ENCODE measurements at places on chromosomes 6 and 20.

- DNase-seq = no peak
These were observed 222.7 kb upstream of the OPRM1 start for GRCh38 chr6:153816366-153816765.

- no peak for DNase-seq
These were observed 144.2 kb upstream of the CITED2 start for GRCh38 chr6:139518556-139519091.

- DNase-seq = no peak
These were observed 325.3 kb downstream of the PRL start for GRCh38 chr6:21971541-21971940.

- no peak for DNase-seq
These were observed 84.8 kb upstream of the SASH1 start for GRCh38 chr6:148257810-148258209.

GRCh38 chr6:69398729-69399128 is 398.1 kb downstream of the LMBRD1 start:
- DNase-seq = no peak

- DNase-seq = no peak
These were observed 17.9 kb downstream of the C6orf15 start for GRCh38 chr6:31094389-31094881.

- no peak for DNase-seq
These were observed 3.9 kb downstream of the PRDM1 start for GRCh38 chr6:106090001-106090400.

DNA sequence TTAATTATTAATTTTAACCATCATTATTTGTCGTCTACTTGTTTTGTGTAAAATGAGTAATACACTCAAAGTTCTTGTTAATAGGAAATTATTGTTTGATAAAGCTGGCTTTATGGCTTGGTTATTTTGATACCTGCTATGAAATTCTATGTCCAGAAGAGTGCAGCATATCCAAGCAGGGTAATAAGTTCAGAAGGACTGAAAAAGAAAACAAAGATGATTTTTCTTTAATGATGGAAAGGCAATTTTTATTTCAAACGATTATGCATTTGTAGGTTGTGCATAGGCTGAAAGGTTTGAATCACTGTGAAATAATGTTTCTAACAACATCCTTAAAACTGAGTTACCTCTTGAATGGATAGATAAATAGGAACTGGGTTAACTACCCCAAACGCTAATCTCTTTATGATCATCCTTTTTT is 1.4 kb upstream of the MAN1A1 start:
- DNase-seq = no peak

- DNase-seq = no peak
These were observed 191.7 kb upstream of the RIN2 start for GRCh38 chr20:19566226-19566945.

DNA sequence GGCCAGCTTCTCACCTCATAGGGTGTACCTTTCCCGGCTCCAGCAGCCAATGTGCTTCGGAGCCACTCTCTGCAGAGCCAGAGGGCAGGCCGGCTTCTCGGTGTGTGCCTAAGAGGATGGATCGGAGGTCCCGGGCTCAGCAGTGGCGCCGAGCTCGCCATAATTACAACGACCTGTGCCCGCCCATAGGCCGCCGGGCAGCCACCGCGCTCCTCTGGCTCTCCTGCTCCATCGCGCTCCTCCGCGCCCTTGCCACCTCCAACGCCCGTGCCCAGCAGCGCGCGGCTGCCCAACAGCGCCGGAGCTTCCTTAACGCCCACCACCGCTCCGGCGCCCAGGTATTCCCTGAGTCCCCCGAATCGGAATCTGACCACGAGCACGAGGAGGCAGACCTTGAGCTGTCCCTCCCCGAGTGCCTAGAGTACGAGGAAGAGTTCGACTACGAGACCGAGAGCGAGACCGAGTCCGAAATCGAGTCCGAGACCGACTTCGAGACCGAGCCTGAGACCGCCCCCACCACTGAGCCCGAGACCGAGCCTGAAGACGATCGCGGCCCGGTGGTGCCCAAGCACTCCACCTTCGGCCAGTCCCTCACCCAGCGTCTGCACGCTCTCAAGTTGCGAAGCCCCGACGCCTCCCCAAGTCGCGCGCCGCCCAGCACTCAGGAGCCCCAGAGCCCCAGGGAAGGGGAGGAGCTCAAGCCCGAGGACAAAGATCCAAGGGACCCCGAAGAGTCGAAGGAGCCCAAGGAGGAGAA is 10.5 kb downstream of the GNAS-AS1 start:
- no peak for DNase-seq

DNA sequence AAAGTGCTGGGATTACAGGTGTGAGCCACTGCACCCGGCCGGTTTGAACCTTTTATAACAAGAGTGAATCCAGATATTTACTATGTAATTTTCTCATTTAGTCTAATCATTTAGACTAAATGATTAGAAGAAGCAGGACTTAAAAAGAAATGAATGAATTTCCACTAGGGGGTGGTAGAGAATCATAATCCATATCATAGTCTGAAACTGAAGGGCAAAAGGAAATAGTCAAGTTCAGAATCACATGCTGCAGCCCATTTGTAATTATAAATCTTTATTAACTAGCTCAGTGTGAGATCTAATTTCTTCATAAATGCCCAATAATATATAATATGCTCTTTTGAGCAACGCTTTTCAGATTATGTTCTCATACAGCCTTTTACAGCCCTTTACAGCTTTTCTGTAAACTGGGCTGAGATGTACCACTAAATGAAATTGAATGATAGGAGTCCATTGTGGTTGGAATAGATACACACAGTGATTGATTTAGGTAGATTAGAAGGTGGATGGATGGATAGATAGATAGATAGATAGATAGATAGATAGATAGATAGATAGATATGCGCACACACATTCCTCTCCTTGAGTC is 31.8 kb downstream of the PSMB9 start:
- no peak for DNase-seq

DNA sequence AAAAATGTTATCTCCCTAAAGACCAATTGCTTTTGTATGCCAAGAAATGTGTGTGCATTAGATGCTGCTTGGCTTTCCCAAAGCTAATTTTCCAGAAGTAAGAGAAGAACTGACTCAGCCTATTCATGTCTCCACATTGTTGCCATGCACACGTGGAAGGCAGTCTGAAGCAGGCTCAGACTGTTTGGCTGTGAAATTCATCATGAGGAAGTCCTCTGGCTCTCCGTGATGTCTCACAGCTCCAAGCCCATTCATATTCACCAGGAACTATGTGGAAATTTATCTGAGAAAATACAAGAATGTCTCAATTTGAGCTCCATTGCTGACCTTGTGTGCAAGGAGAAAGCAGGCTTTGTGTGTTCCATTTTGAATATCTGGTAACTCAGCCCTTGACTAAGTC is 1022.2 kb upstream of the GJE1 start:
- DNase-seq = no peak

- no peak for DNase-seq
These were observed 98.5 kb downstream of the CARMIL1 start for GRCh38 chr6:25377664-25378063.

GRCh38 chr20:50579511-50579910 is 69.3 kb downstream of the PTPN1 start:
- no peak for DNase-seq

DNA sequence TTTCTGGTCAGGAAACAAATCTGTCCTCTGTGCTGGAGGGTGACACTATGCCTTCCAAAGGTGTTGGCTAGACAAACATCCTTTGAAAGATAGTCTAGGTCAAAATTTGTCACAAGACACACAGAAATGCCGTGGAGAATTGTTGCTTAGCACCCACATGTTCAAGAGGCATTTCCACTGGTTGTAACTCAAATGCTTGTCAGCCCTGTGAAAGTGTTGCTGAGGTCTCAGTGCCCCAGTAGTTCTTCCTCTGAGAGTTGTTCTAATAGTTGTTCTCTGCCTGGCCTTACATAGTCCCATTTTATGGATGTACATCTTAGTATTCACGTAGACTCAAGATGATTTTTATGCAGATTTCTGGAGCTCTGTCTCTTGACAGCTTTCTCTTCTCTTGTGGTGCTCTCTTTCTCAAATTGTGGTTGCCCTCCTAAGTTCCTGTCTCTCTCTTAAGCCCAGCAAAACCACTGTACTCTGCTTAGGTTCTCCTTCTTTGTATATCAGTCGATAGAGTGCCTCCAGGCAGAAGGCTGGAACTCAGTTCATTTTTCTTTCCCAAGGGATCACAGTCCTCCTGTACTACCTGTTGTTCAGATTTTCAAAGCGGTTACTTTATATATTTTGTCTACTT is 39.5 kb upstream of the REV3L start:
- DNase-seq = no peak

DNA sequence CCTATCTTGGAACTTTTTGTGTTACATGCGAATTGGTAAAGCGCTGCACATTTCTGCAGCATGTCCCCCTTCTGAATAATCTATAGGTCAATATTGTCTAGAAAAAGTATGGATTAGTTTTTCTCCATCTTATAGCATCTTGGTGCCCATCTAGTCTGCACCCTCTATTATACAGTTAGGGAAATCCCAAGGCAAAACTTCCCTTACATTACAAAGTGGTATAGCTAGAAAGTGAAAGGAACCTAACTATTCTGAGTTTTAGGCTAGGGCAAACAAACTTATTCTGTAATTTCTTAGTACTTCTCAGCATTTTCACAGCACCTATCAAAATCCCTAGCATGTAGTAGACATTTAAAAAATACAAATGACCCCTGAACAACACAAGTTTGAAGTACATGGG is 133.5 kb upstream of the CCDC28A start:
- DNase-seq = no peak

DNA sequence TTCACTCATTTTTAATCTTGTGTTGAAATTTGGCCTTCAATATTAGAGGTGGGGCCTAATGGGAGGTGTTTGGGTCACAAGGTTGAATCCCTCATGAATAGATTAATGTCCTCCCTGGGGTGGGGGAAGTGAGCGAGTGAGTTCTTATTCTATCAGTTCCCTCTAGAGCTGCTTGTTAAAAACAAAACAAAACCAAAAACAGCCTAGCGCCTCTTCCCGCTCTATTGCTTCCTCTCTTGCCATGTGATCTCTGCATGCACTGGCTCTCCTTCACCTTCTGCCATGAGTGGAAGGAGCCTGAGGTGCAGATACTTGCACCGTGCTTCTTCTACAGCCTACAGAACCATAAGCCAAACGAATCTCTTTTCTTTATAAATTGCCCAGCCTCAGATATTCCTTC is 89.6 kb upstream of the SLC35F1 start:
- no peak for DNase-seq

Data from dorsolateral prefrontal cortex (tissue), 122 donors.